ENCODE measurements at places on chromosomes 7 and 10.

GRCh38 chr7:85475071-85475470 is 288.2 kb upstream of the SEMA3D start:
- DNase-seq: no peak

DNA sequence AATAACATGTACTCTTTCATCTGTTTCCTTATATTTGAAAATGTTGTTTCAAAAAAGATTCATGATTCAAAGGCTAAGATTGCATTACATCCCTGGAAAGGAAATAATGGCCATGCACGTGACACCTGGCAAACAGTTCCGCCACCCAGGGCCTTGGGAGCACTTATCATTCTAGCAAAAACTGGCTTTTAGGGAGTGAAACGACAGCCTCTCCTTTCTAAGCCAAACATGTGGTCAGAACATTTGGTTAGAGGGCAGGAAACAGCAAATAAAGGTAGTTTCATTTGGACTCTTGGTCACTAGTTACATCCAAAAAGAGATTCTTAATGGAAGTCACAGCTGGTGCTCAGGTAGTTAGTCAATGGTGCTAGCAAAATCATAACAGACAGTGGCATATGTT is 83.5 kb downstream of the FAS start:
- DNase-seq: no peak

DNA sequence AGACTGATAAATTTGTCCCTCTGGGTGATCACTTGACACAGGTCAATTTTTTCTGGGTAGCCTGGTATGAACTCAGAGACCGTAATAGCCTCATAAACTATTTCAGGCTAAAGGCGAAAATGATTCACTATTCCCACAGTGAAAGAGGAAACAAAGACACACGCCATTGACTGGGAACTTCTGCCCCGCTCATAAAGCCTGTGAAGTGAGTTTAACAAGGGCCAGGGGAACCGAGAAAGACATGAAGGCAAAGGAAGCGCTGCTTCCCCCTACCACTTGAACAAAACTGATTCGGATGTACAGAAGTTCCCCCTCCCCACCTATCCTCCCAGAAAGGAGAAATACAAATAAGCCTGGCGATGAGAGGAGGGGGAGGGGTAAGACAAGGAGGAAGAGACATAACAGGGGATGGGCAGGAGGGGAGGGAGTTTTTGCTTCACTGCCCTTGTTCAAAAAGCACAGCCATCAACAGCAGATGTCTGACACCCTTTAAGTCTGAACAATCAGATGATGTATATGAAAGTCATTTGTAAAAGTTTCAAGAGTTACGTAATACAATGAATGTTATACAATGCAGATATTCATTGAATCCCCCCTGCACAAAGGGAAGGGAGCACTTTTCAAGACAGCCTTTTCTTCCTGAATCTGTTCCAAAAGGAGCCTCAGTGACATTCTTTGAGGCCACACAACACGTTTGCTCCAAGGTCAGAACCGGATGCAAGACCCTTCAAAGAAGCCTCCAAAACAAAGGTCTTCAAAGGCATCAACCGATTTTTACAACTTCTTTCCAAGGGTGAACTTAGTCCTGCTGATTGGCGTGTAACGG is 734 bp downstream of the ABCB4 start:
- no peak for DNase-seq

GRCh38 chr10:101609481-101609880 is 21.4 kb downstream of the DPCD start:
- no peak for DNase-seq

DNA sequence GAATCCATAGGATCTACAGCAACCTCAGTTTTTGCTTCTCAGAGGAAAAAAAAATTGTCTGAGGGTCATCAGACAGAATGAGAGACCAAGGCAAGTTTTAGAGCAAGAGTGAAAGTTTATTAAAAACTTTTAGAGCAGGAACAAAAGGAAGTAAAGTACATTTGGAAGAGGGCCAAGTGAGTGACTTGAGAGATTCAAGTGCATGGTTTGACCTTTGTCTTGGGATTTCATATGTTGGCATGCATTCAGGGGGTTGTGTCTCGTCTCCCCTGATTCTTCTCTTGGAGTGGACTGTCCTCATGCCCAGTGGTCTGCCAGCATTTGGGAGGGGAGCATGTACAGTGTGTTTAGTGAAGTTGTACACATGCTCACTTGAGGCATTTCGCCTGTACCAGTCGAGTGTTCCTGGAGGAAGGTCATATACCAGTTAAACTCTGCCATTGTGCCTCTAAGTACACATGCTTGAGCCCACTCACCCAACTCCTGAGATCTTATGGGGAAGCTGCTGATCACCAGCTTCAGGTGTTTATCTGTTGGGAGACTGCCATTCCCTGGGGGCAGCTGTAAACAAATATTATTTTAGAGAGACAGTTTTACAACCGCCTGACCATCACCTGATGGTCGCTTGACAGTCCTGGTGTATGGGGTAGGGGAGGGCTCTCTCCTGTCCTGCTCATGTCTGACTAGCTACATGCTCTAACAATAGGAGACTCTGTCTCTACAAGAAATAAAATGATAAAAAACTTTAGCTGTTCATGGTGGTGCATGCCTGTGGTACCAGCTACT is 109.4 kb downstream of the EEPD1 start:
- DNase-seq: no peak

GRCh38 chr7:147193476-147193875 is 1076.9 kb downstream of the CNTNAP2 start:
- no peak for DNase-seq
